ENCODE measurements at places on chromosomes 3 and 15.
A peak's percentile ranks its signal among the peaks of the same experiment; 100 is the strongest.

GRCh38 chr3:126715432-126715831 is 11.4 kb downstream of the CHCHD6 start:
- DNase-seq = no peak

- DNase-seq = peak; percentile 38
Measured at GRCh38 chr3:141279077-141279967, 47.7 kb downstream of the PXYLP1 start.

DNA sequence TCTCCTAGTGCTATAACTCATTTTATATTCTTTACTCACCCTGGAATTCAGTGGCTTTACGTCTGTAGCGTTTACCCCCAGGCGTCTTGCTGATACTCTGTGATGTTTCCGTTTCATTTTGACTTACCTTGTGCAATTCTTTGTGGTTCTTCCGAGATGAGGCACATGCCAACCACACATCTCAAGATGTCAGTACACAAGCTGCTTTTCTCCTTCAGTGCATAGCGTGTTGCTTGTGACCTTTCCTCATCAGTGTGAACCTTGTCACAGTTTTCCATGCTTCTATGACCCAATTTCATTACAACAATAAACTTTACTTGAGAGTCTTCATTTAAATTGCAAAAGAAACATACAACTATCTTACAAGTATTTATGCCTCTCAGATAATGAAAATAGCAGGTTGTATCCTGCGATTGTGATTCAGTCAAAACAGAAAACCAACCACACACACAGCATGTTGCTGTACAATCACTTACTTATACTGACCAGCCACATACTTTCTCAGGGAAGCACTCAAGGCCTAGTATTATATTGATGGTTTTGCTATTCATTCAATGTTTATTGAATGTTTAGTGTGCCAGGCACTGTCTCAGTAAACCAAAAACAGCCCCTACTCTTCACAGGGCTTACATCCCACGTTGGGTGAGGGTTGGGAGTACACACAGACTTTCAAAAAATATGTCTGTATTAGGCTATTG is 4.6 kb upstream of the TBL1XR1 start:
- peak; percentile 63 for DNase-seq

DNA sequence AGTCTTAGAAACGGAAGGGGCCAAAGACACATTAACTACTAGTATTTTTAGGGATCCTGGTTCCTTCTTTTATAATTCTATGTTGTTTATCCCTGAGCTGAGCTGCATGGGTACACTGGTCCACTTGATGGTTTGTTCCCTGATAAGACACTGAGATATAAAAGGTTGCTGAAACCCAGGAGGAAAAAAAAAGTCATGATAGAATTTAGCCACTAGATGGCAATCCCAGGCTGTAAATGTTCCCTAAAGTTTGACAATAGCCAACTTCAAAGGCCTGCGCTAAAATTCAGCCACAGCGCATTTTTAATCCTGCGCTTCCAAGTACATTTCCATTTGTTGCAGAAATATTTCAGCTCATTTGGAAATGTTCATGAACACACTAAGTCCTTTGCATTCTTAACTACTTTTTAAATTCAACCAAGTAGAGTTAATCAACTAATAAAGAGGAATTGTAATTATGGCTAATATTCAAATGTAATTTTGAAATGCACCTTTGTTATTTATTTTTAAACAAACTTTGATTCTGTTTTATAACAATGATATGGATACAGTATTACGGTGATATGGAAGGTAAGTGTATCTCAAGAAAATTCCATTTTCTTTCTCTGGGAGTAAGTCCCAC is 249.3 kb upstream of the FEZF2 start:
- DNase-seq = peak; percentile 22

DNA sequence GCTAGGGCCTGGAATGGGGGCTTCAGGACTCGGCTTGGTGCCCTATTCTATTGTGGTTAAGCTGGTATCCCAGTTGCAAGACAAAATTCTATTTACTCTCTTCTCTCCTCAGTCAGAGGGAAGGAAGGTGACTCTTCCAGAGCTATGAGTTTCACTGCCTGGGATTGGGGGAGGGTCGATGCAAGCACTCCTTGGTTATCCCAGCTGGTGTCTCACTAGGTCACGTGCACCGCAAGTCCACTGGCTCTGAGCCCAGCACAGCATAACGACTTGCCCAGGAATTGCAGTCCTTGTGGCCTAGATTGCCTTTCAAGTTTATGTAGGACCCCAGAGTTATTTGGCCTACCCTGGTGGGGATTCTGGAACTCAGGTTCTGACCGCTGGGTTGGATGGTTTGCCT is 958.8 kb downstream of the IGSF11 start:
- DNase-seq = no peak

DNA sequence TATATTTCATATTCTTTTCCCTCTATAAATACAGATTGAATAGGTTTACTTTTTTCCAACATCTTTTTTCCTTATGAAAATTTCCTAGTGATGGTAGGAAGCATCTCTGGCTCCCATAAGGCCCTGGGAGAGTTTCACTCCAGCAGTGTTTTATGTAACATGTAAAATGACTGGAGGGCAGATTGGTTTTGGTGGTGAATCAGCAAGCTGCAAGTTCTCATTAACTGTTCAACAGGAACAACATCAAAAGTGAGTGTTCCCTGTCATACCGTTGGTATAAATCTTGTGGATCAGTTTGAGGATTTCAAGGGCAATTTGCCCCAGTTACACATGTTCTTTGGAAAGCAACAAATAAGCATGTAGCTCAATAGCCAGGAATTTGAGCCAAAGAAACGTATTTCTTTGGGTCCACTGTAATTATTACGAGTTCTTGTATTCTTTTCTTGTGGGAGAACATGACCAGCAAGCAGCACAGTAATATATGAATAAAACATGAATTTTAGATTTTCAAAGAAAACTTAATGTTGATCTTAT is 345.7 kb downstream of the SV2B start:
- DNase-seq = no peak

DNA sequence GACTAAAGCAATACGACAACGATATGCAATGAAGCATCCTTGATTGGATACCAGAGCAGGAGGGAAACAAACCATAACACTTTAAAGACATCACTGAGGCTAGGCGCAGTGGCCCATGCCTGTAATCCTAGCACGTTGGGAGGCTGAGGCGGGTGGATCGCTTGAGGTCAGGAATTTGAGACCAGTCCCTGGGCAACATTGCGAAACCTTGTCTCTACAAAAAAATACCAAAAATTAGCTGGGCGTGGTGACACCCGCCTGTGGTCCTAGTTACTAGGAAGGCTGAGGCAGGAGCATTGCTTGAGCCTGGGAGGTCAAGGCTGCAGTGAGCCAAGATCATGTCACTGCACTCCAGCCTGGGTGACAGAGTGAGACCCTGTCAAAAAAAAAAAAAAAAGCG is 33.9 kb upstream of the BHLHE40 start:
- no peak for DNase-seq

DNA sequence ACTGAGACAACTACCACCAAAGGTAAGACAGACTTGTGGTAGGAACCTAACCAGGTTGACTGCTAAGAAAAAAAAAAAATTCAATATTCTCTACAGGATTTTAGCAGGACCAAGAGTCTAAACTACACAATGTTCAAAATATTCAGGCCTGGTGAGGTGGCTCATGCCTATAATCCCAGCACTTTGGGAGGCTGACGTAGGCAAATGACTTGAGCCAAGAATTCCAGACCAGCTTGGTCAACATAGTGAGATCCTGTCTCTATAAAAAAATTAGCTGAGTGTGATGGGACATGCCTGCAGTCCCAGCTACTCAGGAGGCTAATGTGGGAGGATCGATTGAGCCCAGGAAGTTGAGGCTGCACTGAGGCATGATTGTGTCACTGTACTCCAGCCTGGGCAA is 341.6 kb upstream of the WNT5A start:
- DNase-seq = no peak

DNA sequence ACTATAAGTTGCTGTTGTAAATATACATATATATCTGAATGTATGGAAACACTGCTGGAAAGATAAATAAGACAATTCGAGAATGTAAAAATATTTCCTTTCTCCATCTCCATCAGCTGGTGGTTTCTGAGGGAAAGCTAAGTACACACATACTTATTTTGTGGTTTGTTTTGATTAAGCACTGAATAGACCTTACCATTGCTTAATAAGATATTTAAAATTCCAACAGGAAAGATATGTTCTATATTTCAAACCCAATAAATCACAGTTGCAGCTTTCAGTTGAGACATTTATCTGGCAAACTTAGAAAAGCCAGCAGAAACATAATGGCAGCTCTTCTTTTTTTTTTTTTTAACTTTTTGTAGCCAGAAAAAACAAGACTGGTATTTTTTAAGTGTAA is 160.4 kb downstream of the VGLL3 start:
- no peak for DNase-seq

DNA sequence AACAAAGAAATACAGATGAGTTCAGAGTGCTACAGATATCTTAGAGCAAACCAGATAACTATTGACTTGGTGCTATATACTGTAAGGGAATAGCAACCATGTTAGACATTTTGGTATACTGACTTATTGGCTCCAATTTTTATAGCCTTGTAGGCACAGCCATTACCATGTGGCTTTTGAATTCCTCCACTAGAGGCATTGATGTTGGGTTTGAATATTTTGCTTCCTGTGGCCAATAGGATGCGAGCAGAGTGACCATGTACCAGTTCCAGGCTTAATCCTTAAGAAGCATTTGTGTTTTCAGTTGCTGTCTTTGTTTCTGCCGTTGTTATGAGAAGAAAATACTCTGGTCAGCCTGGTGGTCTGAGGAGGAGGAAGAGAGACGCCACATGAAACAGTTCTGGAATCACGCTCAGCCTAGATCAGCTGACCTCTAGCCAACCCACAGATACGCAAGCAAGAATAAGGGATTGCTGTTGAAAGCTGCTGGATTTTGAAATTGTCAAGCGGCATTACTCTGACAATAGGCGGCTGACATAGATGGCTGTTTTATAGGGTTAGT is 109.4 kb upstream of the TNIK start:
- no peak for DNase-seq

DNA sequence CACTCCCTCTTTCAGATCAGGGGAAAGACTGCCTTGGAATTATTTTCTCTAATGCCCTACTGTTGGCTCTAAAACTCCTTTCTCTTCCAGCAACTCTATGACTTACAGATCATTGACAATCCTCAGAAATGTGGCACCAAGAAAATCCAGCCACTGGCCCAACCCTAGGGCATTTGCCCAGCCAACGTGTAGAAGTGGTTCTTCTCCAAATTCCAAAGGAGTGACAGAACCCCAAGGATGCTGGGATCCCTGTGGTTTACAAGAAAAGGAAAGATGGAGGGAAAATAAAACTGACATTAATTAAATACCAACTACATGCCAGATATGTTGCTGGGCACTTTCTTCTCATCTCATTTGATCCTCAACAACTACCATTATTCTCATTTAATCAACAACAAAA is 216.0 kb downstream of the NTRK3 start:
- no peak for DNase-seq

DNA sequence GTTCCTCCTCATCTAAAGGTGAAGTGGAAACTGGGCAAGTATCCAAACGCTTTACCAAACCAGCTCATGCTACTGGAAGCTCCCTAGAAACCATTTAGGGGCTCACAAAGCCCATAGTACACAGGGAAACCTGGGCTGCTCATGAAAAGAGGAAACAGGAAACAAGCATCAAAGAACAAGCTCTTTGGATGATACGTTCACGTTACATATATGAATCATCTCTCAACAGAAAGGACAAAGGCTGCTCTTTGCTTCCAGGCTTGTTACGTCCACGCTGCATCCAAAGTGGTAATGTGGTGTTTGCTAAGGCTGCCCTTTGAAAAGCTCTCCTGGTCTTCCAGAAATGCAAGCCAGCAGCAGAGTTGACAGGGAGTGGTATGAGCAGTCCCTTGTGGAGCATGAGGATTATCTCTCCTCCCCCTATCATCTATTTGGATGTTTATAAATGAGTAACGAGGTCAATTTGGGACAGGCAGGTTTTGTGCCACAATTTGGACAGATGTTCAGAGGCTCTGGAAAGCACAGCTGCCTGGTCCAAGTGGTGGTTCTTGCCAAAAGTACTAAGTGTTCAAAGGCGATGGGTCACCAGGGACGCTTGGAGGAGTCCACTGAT is 98.0 kb upstream of the RORA start:
- DNase-seq = no peak

DNA sequence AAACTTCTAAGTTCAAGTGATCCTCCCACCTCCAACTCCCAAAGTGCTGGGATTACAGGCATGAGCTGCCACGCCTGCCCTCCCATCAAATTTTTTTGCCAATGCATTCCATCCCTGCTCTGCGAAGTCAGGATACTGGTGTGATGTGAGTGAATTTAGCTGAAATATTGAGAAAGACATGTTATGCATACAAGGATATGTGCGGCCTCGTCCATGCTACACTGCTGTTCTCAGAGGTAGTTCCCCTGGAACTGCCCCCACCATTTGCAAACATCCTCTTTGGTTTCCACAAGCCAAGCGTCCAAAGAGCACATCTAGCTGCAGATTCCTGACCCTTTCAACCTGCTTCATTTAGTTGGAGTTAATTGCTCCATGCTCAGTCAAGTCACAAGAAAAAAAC is 36.5 kb upstream of the BCL2A1 start:
- DNase-seq = no peak

DNA sequence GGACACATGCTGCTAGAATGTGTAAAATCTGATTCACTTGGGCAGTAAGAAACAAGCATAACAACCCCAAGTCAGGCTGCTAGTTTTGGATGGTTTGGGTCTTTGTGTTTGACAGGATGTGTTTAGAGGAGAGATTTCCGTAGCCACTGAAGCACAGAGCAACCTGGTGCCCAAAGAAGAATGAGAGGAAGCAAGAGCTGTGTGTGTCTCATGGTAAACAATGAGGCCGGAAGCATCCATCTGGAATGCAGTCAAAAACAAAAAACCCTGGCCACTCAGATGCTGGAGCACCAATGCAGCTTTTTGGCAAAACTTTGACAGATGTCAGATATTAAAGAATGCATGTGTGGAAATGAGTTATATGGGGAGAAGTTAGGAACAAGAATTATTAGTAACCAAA is 39.4 kb upstream of the SNRK start:
- DNase-seq = no peak

- no peak for DNase-seq
Measured at GRCh38 chr3:80307844-80308243, 540.0 kb upstream of the ROBO1 start.

GRCh38 chr15:99125061-99125891 is 20.4 kb downstream of the SYNM start:
- DNase-seq = no peak

- DNase-seq = no peak
Measured at GRCh38 chr3:55270976-55271375, 216.1 kb downstream of the WNT5A start.

DNA sequence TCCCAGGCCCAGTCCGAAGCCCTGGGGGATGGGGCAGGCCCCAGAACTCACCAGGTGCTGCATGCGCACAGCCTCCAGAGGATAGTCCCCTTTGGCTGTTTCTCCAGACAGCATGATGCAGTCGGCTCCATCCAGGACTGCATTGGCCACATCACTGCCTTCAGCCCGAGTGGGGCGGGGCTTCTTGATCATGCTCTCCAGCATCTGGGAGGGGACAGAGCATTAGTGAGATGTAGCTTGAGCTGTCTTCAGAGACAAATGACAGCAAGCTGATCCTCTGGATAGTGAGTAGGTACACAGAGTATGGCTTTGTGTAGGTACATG is 9.1 kb upstream of the GRAMD2A start:
- DNase-seq = no peak

GRCh38 chr3:142106548-142106947 is 42.8 kb downstream of the TFDP2 start:
- no peak for DNase-seq

Data from RPMI8226 (cell line).